GM12891 (cell line): ENCODE measurements at places on chromosomes 16 and 17.

GRCh38 chr16:4692460-4693295, 684 bp upstream of the NUDT16L1 start:
- no peak for DNase-seq

DNA sequence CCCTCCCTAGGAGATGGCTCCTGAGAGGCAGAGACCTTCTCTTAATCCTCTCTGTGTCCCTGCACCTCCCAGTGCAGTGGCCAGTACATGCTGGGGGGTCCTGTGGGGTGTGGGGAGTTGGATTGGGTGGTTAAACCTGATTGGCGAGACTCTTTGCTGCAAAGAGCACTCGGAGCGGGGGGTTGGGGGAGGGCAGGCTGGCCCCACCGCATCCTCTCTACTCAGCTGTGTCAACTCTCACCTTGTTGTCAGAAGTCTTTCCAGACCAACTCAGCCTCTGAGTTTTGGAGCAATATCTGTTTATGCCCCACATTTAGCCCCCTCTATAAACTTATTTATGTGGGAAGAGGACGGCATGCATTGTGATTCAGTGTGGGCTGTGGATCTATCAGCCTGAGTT, 40.0 kb downstream of the SMARCE1 start:
- no peak for DNase-seq

DNA sequence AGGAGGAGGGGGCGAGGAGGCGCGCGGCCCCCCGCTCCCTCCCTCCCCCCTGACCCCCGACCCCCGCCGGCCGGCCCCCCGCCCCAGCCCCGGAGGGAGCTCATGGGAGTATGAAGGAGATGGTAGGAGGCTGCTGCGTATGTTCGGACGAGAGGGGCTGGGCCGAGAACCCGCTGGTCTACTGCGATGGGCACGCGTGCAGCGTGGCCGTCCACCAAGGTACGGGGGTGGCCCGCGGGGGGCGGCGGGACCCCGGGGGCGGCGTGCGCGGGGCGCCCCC, 390 bp downstream of the MLLT6 start:
- DNase-seq, result no peak

DNA sequence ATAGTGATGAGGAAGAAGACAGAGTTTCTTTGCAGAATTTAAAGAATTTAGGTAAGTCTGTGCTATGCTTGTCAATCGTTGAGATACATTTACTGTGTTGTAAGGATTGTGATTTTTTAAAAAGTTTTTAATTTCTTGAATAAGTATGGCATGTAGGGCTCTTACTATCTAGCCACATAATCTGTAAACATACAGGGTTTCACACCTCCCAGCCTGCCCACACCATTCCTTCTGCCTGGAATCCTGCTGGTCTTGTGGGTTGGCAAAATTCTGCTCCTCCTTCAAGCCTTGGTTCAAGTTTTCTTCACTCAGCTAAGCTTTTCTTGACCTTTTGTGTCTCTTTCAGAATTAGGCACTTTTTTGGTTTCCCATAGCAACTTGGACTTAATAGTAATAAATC, 7.5 kb downstream of the ZNHIT3 start:
- no peak for DNase-seq

- peak; percentile 30 for DNase-seq
Measured at GRCh38 chr16:75789237-75789636, 62.9 kb upstream of the CPHXL start.

DNA sequence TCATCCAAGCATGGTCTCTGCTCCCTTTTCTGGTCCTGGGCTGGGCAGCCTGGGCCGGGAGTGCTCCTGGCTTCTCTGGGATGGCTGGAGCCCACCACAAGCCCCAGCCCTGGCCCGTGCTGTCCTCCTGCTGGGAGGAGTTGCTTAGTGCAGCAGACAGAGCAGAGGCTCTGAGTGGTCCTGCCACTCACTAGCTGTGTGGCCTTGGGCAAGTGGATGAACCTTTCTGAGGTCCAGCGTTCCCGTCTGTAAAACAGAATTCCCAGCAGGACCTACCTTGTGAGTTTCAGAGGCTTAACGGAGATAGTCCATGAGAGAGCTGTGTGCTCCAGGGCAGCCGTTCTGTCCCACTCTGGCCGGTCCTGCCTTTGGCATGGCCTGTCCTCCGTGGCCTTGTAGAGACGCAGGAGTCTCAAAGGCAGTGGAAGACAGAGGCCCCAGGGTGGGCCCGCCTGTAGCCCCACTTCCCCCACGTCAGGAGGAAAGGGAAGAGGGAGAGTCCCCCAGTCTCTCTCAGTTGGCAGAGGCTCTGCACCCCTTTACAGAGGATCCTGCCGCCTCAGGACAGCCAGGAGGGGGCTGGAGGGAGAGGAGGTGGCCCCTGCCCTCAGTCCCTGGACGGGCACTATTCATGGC, 7.8 kb downstream of the MYO15B start:
- DNase-seq, result no peak

- DNase-seq, result no peak
Measured at GRCh38 chr16:50945171-50945570, 203.3 kb downstream of the CYLD start.

- no peak for DNase-seq
Measured at GRCh38 chr17:7223375-7223774, 3.6 kb downstream of the ACADVL start.

GRCh38 chr16:8581831-8582580, 8.3 kb downstream of the TMEM114 start:
- no peak for DNase-seq

GRCh38 chr16:8645831-8646230, 24.3 kb downstream of the METTL22 start:
- DNase-seq, result no peak

DNA sequence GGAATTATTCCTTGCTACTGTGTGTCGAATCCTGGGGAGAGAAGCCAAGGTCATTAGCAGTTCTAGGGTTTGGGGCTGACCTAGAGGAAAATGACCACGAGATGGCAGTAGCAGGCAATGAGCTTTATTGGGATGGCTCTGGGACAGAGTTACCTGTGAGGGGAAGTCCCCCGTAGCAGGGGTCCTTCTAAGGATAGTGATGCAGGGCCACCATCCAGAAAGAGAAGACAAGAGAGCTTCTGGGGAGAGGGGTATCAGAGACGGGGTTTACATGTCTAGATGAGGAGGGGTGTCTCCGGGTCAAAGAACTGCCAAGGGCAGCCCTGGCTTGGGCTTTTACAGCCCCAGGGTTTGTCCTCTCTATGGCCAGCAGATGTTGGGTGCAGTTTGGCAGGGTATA, 6.4 kb upstream of the GGT6 start:
- DNase-seq, result no peak

GRCh38 chr17:8173871-8174322, 2.3 kb downstream of the TMEM107 start:
- no peak for DNase-seq

DNA sequence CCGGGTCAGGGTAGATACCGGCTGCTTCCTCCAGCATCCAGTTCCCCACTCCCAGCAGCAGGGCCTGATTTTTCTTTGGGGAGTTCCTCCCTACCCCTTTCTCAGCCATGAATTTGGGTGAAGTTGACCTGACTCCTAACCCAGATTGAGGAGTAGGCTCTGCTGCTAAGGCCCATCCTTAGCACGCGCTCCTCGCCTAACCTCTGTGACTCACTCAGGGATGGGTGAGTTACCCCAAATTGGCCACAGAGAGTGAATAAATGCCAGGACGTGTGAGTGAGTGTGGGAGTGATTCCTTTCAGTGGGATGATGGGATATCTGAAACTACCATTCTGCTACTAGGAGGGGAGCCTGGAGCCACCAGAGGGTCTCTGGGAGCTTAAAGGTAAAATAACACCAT, 28.9 kb upstream of the ABCC12 start:
- DNase-seq, result no peak

DNA sequence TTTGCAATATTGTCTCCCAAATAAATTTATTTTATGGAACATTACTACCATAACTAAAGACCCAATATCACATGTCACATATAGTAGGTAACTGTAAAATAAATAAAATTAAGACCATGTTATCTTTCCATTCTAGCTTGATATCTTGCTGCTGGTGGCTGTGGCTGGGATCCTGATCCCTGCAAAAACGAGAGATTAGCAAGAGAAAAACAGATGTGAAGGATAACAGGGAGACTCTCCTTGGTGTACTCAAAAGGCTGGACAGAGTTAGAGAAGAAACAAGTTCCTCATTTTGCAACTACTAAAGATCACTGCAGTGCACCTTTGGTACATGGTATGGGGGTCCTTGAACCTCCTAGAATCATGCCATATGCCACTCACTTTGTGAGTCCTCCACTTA, 49.7 kb downstream of the ARHGAP27 start:
- DNase-seq, result no peak

GRCh38 chr17:33085256-33085655, 93.6 kb downstream of the SPACA3 start:
- DNase-seq, result no peak

GRCh38 chr16:10558746-10559641, 21.4 kb downstream of the EMP2 start:
- no peak for DNase-seq

- no peak for DNase-seq
Measured at GRCh38 chr16:56341656-56342399, 83.5 kb downstream of the AMFR start.

DNA sequence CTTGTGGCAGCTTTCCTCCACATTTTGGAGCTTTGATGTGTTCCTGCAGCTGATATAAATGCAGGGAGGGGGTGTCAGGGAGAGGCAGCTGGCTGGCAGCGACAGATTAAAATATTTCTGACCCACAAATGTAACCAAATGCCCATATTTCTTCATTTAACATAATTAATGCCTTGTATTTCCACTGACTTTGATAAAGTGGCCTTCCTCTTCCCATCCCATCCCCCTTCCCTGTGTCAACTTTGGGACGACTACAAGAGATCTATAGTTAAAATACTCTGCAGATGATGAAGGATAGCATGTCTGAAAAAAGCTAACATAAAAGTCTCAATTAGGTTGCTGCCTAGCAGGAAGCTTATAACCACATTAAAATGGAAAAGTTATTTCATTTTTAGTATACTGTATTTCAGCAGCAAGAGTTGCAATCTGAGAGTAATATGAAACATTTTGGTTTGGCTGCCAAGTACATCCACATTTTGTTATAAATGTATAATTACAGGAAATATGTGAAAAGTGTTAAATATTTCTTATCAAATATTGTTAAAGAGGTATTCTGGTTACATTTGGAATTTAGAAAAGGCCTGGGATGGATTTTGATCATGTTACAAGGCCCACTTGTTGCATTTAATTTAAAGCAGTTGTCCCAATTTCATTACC, 238.7 kb upstream of the TBX2 start:
- no peak for DNase-seq

DNA sequence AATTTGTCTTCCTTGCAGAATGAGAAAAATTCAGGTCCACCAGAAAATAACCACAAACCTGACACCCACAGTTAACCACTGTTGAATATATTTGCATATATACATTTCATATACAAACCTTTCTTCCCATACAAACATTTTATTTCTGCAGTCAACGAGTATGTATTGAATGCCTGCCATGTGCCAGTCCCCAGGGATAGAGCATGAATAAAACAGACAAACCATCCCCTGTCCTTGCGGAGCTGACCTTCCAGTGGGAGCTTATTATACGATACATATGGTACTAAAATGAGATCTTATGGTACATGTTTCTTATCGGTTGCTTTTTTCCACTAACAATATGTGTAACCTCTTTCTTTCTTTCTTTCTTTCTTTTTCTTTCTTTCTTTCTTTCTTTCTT, 116.7 kb downstream of the PITPNC1 start:
- no peak for DNase-seq

- DNase-seq, result no peak
Measured at GRCh38 chr17:13385481-13385911, 216.2 kb downstream of the HS3ST3A1 start.

DNA sequence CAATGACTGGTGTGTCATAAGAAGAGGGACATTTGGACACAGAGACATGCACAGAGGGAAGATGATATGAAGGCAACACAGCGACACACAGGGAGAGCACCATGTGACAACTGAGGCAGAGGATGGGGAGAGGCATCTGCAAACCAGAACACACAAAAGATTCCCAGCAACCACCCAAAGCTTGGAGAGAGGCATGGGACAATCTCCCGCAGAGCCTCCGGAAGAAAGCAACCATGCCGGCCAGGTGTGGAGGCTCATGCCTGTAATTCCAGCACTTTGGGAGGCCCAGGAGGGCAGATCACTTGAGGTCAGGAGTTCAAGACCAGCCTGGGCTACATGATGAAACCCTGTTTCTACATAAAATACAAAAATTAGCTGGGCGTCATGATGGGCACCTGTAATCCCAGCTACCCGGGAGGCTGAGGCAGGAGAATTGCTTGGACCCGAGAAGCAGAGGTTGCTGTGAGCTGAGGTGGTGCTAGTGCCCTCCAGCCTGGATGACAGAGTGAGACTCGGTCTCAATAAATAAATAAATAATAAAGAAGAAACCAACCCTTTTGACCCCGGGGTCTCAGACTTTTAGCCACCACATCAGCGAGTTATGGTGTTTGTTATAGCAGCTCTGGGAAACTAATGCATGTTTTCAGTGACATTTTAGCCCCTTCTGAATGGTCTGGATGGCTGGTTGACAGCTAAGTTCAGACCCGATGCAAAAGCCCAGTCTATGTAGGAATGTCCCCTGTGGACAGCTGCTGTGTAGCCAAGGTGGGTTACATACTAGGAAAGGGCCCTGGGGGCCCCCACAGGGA, 13.8 kb upstream of the PLCG2 start:
- DNase-seq, result no peak

- DNase-seq, result no peak
Measured at GRCh38 chr17:65047941-65048340, 8.6 kb downstream of the GNA13 start.

DNA sequence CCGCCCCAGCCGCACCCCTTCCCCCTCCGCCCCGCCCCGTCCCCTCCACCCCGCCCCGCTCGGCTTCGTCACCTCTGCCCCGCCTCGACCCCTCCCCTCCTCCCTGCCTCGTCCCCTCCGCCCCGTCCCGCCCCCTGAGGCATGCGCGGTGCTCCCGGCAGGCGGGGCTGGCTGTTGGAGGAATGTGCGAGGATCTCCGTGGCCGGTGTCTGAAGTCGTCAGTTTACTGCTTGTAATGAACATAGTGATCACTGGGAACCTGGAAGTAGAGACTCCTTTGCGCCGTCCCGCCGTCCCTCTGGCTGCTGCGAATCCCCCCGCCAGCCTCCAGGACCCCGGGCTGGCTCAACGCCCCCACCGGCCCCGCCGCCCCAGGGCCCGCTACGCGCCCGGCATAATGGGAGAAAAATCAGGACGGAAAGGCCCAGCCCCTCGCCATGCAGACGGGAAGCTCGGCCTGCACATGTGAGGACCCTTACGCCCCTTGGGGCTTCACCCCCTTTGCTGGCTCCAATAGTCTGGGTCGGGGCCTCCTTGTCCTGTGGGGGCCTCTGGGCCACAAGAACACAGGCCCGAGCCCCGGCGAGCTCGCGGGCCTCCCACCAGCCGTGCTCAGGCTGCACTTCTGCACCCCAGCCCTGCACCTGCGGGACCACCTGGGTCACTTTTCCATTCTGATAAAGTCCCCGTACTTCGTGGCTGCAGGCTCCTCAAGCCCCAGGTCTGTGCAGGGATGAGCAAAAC, 743.1 kb downstream of the KCNJ18 start:
- DNase-seq, result no peak

DNA sequence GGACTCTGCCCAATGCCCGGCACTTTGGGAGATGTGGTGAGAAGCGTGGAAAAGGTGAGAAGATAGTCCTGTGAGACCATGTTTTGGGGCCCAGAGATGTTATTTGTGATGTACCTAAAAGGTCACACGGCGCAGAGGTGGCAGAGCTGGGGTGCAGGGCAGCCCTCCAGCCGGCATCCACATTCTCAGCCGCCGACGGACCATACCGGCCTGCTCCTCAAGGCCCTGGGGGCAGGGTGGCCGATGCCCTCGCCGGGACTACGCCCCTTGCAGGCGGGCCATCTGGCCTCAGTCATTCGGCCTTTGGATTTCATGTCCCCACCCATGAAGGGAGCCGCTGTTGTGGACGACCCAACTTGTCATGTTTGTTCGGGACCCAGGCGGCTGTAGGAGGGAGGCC, 131.4 kb upstream of the GSE1 start:
- DNase-seq, result no peak

GRCh38 chr16:4477966-4478365, 1.8 kb downstream of the HMOX2 start:
- DNase-seq, result no peak
